ENCODE measurements at places on chromosomes 1 and 21. TPM values are rescaled to one million over a fixed set of nuclear protein-coding genes. Genes with fewer than 3 reads are reported as not detected.

TLR5 gene
- 0.08 TPM for total RNA-seq

ST6GALNAC5 gene
- 5.3 TPM for total RNA-seq

SMIM1 gene
- 0.39 TPM for total RNA-seq

FOXJ3 gene
- 18.6 TPM for total RNA-seq

ADSS2 gene
- 34.9 TPM for total RNA-seq

ZNF695 gene
- total RNA-seq, result 2.0 TPM

ATP1A2 gene
- 1.0 TPM for total RNA-seq

CNR2 gene
- not detected for total RNA-seq

GSTM4 gene
- 30.3 TPM for total RNA-seq

ACTRT2 gene
- not detected for total RNA-seq

TAS1R3 gene
- total RNA-seq, result 0.26 TPM

CHI3L1 gene
- not detected for total RNA-seq

CITED4 gene
- 8.4 TPM for total RNA-seq

CBR3 gene
- 19.4 TPM for total RNA-seq

DNM3 gene
- total RNA-seq, result 1.6 TPM

DCST1 gene
- total RNA-seq, result not detected

RNU1-4 gene
- under 0.01 TPM for total RNA-seq

PAPPA2 gene
- total RNA-seq, result 1.3 TPM

WNT3A gene
- not detected for total RNA-seq

S100A9 gene
- total RNA-seq, result not detected

KIAA0040 gene
- 0.16 TPM for total RNA-seq

TLCD4 gene
- 0.78 TPM for total RNA-seq

TSPEAR gene
- not detected for total RNA-seq

KCNC4 gene
- 1.0 TPM for total RNA-seq

DNAJC28 gene
- total RNA-seq, result 0.64 TPM

GOLPH3L gene
- 18.1 TPM for total RNA-seq

CYYR1 gene
- total RNA-seq, result 1.4 TPM

LCE3E gene
- total RNA-seq, result not detected

OR2L8 gene
- not detected for total RNA-seq

BARHL2 gene
- total RNA-seq, result not detected

CFHR4 gene
- total RNA-seq, result not detected

IFT25 gene
- total RNA-seq, result 12.1 TPM

DYNLT5 gene
- total RNA-seq, result not detected

LENEP gene
- not detected for total RNA-seq

THEM5 gene
- total RNA-seq, result not detected

DNALI1 gene
- total RNA-seq, result 8.0 TPM

OR14K1 gene
- total RNA-seq, result not detected

ITGB2 gene
- 1.2 TPM for total RNA-seq

EPHA8 gene
- not detected for total RNA-seq

KIAA1614 gene
- 5.2 TPM for total RNA-seq

CHODL gene
- total RNA-seq, result not detected

COL18A1 gene
- 181 TPM for total RNA-seq

Measured in epithelial cell of alveolus of lung (primary cell).